Sciatic nerve (tissue), 2 donors: ENCODE measurements at places on chromosomes 16 and 17.

- no peak for DNase-seq
Measured at GRCh38 chr17:56165072-56165641, 11.9 kb downstream of the ANKFN1 start.

- DNase-seq, result no peak
Measured at GRCh38 chr17:56350592-56350991, 197.3 kb downstream of the ANKFN1 start.

DNA sequence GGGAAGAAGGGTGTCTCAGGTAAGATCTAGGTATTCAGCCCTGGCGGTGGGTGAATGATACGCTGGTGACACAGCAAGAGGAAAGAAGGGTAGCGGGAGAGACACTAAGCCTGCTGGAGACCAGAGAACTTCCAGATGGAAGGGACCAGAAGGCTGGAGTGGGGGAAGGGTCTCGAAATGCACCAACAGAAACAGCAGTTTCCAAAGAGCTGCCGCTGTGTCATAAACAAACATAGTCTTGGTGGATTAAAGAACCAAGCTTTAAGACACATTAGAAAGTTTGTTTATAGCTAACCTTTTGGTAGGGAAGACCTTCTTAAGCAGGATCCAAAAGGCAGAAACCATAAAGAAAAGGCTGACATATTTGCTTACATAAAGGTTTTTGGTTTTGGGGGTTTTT lies 20.9 kb downstream of the TRPV3 start:
- DNase-seq, result no peak

DNA sequence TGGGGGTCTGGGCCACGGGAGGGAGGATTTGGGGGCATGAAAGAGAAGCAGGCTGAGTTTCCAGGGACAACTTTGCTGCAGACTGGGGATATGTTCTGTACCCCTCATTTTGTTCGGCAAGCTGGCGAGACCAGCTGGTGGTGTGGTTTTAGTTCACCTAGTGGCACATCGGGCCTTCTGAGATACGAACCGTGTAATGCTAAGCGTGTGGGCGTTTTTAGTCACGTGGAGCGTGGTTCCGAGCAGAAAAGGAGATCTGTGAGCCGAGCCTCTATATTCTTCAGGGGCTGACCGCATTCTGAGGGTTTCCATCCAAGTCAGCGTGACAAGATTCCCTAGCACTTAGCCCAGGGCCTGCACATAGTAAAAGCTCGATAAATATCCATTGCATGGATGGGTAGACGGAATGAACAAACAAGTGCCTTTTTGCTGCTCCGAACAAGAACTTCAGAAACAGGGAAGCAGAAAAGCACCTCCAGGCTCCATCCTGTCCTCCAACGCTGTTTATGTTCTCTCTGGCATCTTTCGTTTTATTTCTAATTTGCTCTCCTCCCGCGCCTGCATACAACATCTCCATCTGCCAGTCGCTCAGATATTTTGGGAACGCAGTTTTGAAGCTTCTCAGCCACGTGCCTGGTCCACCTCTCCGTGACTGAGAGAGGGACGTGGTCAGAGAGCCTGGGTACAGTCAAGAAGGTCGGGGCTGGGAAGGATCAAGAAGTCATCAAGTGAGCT lies 5.8 kb downstream of the SYT17 start:
- DNase-seq, result no peak

DNA sequence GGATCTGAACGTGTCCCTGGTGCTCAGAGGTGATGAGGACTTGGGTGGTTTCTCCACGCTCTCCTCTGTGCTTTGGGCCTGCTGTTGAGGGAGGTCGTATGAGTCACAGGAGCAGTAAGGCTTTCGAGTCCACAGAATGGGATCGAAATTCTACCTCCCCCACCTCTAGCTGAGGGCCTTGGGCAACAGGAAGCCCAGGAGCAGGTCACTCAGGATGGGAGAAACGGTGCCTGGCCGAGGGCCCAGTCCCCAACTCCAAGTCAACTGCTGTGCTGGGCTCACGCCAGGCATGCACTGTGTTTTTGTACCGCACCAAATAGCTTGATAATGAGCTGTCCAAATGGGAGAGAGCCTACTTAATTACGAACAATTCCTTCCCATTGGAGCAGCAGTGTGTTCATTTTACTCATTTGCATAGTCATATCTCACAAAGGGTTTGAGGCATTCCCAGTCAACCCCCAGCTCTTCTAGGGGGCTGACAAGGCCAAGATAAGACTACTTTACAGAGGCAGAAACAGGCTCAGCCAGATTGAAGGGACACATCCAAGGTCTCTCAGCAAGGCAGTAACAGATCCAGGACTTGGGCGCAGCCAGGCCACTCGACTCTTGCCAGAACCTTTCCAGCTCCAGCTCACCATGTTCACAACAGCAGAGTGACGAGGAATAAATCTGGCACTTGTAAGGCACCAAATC lies 53.6 kb downstream of the WNT3 start:
- peak; percentile 22 for DNase-seq

DNA sequence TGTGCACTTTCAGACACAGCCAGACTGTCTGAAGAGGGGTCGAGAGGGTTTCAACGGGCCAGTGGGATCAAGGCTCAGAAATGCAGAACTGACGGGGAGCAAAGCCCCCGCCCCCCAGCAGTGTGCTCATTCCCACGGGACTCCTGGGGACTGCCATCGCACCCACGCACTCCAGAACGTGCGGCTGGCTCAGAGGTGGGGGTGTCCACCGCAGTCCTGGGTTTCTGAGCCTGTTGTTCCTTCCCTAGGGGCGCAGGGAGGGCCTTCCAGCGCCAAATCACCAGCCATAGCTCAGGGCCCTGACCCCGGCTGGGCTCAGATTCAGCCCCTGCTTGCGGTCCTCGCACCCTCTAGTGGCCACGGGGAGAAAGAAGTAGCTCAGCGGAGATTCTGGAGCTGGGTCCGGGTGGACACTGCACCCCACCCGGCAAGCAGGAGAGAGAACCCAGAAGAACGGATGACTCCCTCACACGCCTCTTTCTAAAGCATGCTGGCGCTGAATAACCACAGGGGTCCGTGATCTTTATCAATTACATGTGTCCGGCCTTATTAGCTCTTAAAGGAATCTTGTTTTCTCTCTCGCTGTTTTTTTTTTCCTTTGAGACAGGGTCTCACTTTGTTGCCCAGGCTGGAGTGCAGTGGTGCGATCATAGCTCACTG lies 45.0 kb upstream of the USP7 start:
- peak; percentile 85 for DNase-seq

DNA sequence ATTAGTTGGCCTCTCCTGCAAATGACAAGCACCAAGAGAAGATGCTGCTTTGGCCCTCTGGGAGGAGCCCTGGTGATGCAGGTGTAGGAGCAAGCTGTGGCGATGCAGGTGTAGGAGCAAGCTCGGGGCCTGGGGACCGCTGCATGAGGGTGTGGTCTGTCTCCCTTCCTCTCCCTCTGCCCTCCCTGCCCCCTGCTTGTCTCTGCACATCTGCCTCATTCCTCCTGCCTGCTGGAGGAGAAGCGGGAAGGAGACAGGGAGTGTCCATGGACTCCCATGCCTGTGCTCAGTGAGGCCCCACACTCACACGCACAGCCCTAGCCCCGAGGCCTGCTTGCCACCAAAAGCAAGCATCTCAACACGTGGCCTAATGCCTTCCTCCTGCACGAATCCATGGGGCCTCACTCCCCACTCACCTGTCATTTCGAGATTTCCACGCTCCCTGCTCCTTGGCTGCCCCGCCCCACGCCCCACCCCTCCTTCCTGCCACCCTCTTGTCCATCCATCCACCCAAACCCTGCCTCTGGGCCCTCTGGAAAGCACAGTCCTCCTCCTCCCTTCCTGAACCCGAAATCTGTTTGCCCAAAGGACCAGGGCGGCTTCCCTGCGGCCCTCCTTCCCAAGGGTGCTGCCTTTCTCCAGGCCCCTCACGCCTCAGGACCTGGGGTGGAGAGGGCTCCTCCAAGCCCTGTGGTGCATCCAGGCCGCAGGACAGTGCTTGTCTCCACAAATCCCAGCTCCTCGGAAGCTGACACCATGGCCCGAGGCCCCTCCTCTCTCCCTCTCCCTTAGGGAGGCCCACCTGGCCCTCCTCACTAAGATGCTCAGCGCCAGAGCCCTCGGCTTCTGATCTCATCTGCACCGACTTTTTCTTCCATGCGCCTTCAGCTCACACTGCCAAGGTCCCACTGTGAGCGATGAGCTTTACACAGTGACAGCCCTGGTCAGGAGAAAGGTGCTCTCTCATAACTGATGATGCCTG lies 11.8 kb upstream of the ALDH3A1 start:
- no peak for DNase-seq

DNA sequence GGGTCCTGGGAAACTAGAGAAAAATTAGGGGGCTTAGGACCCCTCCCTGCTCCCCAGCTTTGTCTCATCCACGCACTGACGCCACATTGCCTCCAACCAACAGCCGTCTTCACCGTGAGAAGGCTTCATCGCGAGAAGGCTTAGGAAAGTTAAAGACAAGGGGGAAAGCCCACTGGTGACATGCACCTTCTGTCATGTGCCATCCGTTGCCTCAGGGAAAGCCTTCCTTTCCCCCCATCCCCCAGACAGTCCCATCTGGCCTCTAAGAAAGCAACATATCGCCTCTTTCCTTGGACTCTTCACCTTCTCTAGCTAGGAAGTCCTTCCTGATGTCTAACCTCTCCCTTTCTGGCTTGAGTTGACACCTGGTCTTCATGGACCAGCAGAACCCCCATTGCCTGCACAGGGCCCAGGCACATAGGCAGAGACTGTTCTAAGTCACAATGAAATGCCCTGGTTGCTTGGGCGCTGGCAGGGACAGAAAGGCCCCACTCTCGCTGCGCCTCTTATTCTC lies 2.1 kb downstream of the FOXN1 start:
- DNase-seq, result no peak

DNA sequence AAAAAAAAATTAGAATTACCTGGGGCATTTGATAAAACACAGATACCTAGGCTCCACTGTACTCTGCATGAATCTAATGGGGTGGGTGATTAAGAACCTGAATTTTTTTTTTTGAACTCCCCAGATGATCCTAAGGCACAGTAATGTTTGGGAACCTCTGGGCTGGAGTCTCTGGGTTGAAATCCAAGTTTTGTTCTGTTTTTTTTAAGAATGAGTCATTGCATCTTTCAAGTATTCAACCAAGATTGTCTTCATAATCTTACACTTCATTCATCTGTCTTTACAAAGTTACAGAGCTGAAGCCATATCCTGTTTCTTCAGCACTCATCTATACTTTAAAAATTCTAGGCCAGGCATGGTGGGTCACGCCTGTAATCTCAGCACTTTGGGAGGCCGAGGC lies 52.6 kb downstream of the PIGL start:
- no peak for DNase-seq

GRCh38 chr16:81553080-81553813 lies 108.6 kb downstream of the CMIP start:
- DNase-seq, result no peak

DNA sequence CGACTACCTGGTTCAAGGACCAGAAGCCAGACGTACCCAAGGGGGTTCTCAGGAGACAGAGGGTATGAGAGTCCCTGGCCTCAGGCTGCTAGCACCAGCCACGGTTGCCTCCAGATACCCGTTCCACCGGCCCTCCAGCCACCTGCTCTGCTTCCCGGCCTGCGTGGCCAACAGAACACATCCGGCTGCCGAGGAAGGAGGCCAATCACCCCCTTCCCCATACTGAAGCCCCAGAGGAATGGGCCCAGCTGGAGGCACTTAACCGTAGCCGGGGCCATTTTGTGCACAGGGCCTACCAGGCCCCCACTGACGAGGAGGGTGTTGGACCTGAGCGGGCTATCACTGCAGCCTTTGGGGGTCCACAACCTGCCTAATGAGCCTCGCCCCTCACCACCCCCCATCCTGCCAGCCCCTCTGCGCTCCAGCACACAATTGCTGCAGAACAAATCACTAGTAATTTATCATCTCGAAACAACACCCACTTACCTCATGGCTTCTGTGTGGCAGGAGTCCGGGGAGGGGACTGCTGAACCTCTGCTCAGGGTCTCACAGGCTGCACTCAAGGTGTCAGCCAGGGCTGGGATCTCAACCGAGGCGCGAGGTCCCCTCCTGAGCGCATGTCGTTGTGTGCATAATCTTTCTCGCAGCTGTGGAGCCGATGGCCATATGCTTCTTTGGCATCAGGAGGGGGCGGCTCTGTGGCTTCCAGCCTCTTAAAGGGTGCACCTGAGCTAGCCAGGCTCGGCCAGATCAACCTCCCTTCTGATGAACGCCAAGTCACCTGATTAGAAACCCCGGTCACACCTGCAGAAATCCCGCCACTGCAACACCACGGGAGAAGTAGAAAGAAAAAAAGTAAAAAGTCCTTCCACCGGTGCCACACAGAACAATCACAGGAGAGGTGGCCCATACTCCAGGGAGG lies 10.1 kb upstream of the KREMEN2 start:
- no peak for DNase-seq

DNA sequence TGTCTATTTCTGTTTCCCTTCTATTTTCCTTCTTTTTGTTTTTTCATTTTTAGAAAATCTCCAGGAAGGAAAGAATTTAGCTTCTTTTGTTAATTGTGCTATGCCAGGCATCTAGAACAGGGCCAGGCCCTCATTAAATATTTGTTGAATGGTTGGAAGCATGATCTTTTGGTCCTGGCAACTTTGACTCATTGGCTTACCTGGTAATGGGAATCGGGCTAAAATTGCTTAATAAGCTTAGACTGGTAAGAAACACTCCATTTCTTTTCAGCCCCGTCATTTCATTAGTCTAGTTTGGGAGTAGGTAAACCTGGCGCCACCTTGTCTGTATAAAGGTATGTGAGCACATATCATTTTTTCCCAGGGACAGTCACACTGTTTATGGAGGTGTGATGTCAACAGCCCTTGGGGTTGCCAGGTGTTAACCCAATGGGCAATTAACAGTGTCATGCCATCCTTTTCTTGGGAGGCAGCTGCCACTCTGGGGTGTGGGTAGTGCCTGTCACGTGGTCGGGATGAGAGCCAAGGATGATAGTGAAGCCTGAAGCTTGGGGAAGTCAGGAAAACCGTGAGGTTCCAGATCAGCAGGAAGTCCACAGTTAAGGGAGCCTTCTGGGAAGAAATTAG lies 9.5 kb upstream of the NDEL1 start:
- no peak for DNase-seq

DNA sequence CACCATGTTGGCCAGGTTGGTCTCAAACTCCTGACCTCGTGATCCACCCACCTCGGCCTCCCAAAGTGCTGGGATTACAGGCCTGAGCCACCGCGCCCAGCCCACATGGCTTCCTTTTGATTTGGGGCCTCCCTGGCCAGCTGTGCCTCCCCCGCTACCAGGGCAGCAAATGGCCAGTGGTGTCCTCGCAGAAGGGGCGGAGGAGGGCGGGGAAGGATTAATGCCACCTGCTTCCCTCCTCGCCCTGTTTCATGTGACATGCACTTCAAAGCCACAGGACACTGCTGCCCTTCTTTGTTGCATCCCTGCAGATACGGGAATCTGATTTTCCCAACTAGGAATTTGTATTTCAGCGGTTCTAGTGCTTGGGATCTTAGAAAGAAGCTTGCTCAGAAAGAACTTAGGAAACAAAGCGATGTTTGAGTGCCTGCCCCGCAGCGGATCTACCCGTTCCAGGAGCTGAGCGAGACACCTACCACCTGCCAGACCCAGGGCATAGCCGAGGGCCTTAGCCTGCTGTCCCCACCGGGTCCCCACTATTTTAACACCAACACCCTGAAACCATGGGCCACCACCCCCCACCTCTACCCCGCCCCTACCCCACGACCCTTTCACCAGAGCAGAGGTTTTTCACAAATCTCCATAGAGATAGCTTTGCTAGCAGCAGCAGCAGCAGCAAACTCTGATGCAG lies 37.7 kb upstream of the CCDC182 start:
- DNase-seq, result no peak
